ENCODE measurements at places on chromosomes 6 and 20.

- no peak for DNase-seq
These were observed 31.6 kb downstream of the SRC start for GRCh38 chr20:37377346-37378081.

GRCh38 chr6:20846602-20847028 lies 312.4 kb downstream of the CDKAL1 start:
- DNase-seq = no peak

- DNase-seq = no peak
These were observed 6.0 kb upstream of the NPBWR2 start for GRCh38 chr20:64113444-64113775.

- no peak for DNase-seq
These were observed 868.3 kb downstream of the EYS start for GRCh38 chr6:64838726-64839125.

DNA sequence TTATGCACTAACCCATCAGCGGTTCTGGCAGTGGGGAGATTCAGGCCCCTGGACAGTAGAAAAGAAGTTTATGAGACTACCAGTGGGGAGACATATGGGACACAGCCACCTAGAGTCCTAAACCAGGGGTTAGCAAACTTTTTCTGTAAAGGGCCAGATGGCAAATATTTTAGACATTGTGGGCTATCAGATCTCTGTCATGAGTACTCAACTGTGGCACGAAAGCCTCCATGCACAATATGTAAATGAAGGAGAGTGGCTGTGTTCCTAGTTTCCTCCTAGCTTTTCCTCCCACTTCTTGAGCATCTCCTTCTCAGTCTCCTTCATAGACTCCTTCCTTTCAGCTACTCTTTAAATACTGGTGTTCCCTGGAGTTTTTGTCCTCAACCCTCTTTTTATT lies 3.3 kb upstream of the HLA-DMA start:
- no peak for DNase-seq

DNA sequence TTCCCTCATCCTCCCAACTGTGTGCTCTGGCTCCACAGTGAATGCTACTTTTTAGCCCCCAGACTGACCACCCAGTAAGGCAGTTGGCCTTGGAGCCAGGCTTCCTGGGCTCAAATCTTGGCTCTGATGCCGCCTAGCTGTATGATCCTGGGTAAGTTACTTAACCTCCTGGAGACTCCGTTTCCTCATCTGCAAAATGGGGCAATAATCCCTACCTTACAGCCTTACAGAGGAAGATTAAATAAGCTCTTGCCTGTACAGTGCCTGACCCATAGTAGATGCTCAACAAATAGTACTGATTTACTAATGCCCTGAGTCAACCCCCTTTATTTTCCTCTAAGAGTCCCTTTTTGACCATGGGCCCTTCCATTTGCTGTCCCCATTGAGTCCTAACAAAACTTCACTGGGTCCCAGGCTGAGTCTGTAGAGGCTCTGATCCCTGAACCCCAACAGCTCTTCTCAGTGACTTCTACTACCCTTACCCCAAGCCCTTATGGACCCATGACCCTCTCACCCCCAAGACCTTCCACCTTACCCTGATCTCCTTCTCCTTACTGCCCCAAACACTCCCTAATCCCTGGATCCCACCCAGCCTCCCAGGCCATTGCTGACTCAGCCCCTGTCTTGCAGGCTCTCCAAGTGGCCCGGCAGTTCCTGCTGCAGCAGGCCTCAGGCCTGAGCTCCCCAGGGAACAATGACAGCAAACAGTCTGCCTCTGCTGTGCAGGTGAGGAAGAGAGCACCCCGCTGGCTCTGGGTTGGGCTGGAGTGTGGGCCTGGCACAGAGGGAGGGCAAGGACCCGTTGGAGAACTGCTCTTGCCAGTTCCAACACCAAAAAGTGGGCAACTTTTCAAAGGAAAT lies 31.4 kb downstream of the FOXP4 start:
- DNase-seq = no peak

DNA sequence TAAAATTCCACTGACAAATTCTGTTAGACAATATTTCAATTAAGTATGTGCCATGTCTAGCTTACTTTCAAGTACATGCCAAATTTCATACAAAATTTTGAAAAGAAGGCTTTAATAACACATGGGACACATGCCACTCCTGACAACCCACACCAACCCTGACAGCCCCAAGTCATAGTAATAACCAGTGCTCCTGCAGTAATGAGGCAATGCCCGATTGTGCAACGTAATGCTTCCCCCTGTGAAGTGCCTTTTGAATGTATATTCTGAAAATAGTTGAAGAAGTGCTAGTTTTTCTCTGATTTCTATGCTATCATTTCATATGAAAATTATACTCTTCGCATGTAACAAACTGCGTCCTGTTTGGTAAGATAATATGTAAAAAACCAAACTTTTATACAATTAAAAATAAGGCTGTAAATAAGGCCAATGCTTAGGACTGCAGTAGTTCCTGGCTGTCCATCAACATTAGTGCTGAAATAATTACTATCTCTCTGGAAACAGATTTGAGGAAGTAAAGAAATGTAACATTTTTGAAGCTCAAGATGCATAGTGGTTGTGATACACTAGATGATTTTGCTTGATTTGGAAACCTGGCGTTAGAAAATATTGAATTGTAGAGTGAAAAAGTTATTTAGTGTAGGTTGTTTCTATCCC lies 125.8 kb upstream of the BCLAF1 start:
- no peak for DNase-seq

DNA sequence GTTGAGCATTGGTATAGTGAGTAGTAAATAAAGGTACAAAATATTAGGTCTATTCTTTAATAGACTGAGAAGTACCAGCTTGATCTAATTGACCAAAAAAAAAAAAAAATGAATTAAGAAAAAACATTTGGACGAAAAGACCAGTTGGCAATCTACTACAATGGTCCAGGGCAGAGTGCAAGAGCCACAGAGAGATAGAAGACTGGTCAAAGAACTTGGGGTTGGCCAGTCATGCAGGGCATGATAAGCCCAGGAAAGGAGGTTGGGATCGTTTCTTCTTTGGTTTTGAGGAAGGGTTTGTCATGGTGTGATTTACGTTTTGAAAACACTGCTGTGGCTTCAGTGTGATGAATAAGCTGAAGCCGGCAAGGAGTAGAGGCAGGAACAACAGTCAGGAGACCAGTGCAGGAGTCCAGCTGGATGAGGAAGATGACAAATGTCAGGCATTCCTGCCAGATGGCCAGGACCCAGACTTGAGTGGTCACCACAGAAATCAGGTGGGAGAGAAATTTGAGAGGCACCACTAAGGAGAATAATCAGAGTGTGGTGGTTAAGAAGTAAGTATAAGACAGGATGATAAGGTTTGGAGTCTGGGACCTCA lies 14.0 kb downstream of the SMLR1 start:
- DNase-seq = no peak

- no peak for DNase-seq
These were observed 19.1 kb downstream of the MYT1 start for GRCh38 chr20:64183313-64183712.

DNA sequence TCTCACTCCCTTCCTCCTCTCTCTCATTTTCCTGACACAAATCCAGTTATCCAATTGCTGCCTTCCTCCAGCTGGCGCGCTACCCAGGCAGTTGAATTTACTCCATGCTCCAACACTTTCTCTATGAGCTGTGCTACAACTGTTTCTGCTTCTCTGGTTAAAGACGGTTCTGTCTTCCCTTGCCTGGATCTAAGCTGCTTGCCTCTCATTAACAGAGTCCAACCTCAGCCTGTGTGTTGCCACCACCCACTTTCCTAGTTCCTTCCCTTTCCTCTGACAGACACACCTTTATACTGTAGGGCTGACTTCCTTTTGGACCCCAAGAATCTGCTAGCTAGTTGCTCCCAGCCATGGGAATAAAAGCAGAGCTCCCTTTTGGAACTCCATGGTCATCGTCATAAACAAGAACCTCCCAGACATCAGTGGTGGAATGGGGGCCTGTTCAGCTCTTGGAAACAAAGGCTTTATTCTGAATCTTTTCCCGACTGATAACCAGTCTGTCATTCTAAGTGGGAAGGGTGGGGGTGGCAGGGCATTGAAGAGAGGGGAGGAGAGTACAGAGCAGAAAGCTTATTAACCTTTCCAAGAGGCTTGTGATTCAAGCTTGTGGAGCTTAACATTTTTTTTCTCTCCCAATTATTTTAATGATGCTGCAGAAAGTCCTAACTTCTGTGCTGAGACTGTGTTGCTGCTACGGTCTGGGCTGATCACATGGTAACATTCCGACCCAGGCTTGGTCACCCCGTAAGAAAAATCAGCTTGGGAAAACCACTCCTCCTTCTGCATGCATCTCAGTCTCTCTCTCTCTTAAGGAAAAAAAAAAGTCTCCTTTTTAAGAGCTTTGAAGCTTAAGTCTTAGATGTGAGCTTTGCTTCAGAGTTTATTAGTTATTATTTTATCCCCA lies 31.3 kb upstream of the BMP2 start:
- no peak for DNase-seq

DNA sequence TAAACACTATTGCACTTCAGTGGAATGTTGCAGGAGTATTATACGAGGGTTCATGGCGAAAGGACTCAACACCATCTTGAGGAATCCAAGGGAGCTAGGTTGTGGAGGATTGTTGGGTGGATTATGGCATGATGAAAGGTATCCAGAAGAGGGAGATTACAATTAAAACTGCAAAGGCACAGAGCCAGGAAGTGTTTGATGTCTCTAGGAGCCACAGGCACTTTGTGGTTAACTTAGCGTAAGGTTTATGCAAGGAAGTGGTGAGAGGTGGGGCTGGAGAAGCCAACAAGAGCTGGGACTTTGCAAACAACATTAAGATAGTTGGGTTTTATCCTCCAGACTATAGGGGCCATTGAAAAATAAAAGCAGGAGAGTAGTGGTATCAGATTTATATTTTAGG lies 86.6 kb upstream of the TPD52L1 start:
- no peak for DNase-seq

DNA sequence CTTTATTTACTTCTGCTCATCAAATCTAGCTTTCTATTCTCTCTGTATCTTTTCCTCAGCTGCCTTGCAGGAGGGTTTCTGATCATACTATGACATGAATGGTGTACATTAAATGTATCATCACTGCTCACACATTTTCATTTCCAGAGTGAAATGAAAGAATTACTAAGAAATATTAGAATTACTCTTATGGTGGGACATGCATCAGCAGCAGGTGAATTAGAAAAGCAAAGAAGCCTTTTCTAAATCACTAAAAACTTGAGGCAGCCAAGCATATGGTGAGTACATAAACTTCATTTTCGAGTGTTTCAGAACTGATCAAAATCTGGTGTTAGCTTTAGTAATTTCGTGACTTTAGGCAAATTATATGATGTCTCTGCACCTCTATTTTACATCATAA lies 23.6 kb downstream of the IL17A start:
- no peak for DNase-seq

DNA sequence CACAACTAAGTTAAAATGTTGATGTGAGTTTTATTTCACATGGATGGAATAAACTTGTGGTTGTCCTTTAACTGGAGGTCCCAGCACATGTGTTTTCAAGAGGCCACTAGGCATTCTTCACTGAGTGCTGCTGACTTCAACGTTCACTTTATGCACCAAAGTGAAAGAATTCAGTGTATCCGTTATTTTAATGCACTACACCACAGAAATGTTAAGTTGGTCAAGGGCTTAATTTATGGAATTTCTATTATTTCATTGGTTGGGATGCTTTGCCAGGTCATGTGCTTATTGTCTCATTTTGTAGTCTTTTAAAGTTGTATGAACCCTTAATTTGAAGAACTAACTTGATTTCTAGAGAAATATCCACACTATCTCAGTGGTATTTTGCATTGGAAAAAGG lies 106.4 kb downstream of the PPP1R14C start:
- no peak for DNase-seq

- DNase-seq = no peak
These were observed 14.5 kb upstream of the COL12A1 start for GRCh38 chr6:75220357-75220756.

DNA sequence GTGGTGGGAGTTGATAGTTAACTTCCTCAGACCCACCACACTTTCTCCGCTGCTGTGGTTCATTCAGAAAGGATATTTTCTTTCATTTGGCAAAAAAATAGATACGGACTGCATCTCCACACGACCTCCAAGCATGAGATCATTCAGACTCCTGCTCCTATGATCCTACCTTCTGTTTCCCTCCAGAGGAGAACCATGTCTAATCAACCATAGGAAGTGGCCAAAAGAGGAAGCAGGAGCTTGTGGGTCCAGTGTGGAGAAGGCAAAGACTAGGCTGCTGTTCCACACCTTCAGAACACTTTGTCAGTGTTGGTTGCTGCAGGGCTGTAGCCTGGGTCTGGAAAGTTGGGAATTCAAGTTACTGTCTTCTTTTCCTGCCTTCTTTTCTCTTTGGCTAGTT lies 10.6 kb upstream of the KIF13A start:
- DNase-seq = no peak

- no peak for DNase-seq
These were observed 133.6 kb downstream of the TFAP2B start for GRCh38 chr6:50952092-50952907.

GRCh38 chr6:127342296-127342945 lies 988 bp downstream of the ECHDC1 start:
- no peak for DNase-seq

GRCh38 chr20:11902285-11902697 lies 15.4 kb upstream of the BTBD3 start:
- no peak for DNase-seq

- DNase-seq = peak; percentile 83
These were observed at the start of gene GNAS-AS1 for GRCh38 chr20:58850693-58851174. TSS of gene GNAS-AS1 (minus strand) at chr20:58850902.

DNA sequence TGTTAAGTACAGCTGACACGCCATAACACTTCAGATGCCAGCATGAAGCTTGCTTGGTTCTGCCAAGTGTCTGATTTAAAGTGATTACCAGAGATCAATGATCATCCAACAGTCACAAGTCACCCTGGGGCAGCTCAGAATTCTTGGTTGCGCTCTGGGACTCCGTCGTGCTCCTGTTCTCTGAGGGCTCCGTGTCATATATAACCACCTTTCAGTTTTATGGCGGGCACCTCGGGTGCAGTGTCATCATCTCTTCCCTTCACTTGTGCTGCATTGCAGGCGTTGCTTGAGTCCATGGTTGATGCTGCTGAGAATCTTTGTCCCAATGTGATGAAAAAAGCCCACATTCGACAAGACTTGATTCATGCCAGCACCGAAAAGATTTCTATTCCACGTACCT lies 101.4 kb upstream of the SCGN start:
- DNase-seq = no peak

DNA sequence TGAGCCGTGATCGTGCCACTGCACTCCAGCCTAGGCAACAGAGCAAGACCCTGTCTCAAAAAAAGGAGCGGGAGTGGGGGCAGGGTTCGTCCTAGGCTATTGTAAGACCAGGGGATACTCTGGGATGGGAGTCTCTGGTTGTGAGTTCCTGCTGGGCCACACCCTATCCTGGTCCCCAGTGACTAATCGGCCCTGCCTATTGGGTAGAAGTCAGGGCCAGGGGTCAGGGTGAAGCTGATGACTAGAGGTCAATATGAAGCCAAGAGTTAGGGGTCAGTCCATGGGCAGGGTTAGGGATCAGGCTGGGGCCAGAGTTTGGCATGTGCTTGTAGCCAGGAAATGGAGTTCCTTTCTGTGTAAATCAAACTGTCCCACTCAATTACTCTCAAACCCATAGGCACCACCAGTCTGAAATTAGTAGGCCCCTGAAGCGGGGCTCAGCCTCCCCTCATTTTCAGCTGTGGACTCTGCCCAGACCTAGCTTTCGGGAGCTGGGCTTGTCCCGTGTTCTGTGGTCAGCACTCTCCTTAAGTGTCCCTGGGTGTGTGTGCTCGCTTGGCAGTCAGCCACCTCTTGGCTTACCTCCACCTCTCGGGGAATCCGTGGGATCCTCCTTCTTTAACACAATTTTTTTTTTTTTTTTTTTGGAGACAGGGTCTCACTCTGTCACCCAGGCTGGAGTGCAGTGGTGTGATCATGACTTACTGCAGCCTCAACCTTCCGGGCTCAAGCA lies 1.8 kb downstream of the HSPA12B start:
- no peak for DNase-seq

- DNase-seq = no peak
These were observed 219.8 kb downstream of the LAMA2 start for GRCh38 chr6:129102741-129103140.
